Stimulated activated CD8-positive, alpha-beta memory T cell treated with anti-CD3 and anti-CD28 coated beads, Interleukin-7, amount 100 ng/mL, for 1 hour (primary cell): ENCODE measurements at places on chromosomes 16 and 17.

DNA sequence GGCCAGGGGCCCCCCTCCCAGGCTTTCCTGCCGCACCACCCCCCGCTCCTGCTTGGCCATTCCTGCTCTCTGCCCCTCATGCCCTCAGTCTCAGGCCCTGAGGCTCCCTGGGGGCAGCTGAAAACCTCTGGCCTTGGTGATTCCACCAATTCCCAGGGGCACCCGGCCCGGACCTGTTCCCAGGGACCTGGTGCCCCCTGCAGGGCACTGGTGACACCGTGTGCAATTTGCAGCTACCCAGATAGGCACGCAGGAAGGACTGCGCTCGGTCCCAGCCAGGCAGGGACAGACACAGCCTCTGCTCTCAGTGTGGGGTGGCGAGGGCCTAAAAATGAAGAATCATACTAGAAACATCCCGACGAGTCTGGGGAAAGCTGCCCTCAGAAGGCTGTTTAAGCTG is 13.4 kb downstream of the WFDC1 start:
- no peak for DNase-seq

DNA sequence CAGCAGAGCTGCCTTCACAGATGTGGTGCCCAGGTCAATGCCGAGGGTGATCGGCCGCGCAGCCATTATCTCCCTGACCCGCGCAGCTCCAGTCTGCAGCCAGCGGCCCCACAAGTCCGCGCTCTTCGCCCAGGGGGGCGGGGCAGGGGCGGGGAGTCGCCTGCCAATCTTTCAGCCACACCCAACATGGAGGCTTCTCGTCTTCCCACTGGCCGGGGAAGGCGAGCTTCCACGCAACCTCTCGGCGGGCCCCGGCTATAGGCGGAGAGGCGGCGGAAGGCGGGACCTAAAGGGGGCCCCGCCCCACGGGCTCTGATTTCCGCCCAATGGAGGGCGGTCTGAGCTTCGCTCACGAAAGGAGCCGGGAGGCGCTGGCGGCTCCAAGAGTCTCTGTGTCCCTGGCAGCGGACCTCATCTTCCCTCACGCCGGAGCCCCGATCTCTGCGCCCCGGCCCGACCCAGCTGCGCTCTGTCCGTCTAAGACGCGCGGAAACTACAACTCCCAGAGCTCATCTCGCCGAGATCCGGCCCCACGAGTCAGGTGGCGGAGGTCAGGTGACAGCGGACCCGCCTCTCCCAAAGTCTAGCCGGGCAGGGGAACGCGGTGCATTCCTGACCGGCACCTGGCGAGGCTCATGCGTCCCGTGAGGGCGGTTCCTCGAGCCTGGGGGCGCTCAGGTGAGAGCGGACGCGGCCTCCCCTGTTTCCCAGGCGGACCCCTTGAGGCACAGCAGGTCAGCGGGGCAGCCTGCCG is at the start of the genes CTNS and SHPK:
CTNS (plus strand) TSS at position 607 of the 754 bp plus-strand sequence. CDS start 3,447 bp downstream, outside the sequence.
SHPK (minus strand) TSS at position 97 of the 754 bp plus-strand sequence; CDS start at position 66, 31 bp downstream.
- DNase-seq: peak; percentile 85

GRCh38 chr17:68707031-68707430 is 105.9 kb upstream of the FAM20A start:
- DNase-seq: no peak

- no peak for DNase-seq
Observed at GRCh38 chr17:66535611-66536010, 233.2 kb downstream of the PRKCA start.

DNA sequence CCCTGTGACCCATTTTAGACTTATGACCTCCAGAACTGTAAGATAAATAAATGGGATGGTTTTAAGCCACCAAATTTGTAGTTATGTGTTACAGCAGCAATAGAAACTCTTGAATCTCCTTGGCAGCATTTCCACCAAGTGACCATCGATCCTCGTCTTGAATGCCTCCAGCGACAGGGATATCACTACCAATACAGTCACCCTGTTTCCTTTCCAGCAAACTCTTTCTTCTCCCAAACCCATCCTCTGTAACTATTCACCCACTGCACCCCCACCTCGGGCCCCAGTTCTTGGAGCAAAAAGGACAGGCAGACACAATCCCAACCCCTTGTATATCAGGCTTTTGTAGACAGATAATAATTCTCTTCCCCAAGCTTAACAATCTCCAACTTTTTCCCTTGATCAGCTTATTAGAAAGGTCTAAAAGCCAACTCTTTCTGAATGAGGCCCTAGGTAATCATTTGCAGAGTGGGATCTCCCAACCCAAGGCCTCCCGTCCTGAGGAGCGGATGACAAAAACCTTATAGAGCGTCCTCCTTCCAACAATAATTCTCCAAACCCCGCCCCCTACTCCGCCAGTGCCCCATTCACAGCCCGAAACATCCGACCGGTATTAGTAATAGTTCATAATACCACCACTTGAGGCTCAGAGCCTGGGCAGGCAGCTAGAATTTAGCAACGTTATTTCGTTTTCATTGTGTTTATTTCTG is 14.7 kb upstream of the PLLP start:
- DNase-seq: no peak

DNA sequence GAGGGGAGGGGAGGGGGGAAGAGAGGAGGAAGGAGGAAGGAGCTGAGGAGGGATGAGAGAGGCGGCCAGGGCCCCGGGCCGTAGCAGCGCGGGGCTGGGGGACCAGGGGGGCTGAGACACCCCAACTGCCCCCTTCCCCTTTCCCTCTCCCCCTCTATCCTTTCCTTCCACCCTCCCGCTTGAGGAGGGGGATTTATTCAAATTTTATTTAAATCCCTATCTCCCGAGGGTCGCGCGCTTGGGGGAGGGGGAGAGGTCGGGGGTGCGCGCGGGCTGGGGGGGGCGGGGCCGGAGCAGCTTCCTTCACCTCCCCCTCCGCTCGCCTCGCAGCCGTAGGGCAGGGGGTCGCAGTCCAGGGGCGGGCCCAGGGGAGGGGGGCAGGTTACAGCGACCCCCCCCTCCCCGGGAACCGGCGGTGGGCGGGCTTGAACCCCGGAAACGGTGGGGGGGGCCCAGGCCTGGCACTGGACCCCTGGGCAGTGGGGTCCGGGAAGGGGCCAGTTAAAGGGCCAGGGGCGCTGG is at the start of gene FBXL19:
FBXL19 (plus strand) TSS at position 19 of the 522 bp plus-strand sequence. CDS start 2,183 bp downstream, outside the sequence.
- no peak for DNase-seq

- no peak for DNase-seq
Observed at GRCh38 chr16:85510041-85510659, 103.0 kb upstream of the GSE1 start.

DNA sequence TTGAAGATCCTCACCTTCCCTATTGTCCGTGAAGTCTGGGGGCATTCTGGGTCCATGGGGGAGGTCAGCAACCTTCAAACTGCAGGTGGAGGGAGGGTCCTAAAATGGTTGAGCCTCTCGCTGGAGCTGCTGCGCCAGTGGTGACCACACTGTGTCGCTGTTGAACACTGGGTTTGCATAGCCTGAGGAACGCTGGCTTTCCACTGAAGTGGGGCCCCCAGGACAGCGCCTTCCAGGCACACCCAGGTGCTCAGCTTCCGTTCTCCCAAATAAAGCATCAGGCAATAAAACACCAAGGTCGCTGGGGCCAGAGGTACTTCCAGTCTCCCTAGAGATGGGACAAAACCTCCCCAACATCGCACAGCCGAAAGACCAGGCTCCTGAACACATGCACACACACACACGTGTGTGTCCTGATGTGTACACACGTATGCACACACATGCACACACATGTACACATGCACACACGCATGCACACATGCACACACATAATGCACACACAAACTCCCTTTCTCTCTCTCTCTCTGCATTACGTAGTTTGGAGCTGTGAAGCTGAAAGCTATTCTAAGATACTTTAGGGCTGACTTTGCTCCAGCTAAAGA is 120.6 kb downstream of the IRF8 start:
- DNase-seq: no peak

- no peak for DNase-seq
Observed at GRCh38 chr16:87922250-87922871, 14.0 kb downstream of the CA5A start.

DNA sequence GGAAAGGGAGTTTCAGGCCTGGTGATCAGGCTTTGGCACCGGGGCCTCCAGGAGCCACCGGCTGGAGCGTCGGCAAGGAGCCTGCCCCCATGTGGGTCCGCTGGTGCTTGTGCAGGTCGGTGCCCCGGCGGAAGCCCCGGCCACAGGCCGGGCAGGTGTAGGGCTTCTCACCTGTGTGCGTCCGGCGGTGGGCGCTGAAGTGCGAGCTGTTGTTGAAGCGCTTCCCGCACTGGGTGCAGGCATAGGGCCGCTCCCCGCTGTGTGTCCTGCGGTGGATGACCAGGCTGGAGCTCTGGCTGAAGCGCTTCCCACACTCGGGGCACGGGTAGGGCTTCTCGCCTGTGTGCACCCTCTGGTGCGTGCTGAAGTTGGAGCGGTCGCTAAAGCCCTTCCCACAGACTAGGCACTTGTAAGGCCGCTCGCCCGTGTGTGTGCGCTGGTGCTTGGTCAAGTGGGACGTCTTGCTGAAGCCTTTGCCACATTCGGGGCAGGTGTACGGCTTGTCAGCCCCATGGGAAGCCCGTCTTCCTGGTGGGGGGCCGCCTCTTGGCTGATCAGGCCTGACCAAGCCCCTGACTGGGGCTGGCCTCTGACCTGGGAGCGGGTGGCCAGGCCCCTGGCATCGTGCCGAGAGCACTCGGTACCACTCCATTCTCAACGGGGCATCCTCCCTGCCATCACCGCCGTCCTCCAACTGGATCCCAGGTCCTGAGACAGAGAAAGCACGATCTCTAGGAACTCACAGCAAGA is 14.4 kb downstream of the ZNF500 start:
- no peak for DNase-seq

GRCh38 chr16:77404775-77405174 is 30.1 kb downstream of the ADAMTS18 start:
- DNase-seq: no peak

- DNase-seq: no peak
Observed at GRCh38 chr16:2089706-2090480, 42.1 kb downstream of the TSC2 start.

- DNase-seq: no peak
Observed at GRCh38 chr16:78415013-78415412, 315.6 kb downstream of the WWOX start.

DNA sequence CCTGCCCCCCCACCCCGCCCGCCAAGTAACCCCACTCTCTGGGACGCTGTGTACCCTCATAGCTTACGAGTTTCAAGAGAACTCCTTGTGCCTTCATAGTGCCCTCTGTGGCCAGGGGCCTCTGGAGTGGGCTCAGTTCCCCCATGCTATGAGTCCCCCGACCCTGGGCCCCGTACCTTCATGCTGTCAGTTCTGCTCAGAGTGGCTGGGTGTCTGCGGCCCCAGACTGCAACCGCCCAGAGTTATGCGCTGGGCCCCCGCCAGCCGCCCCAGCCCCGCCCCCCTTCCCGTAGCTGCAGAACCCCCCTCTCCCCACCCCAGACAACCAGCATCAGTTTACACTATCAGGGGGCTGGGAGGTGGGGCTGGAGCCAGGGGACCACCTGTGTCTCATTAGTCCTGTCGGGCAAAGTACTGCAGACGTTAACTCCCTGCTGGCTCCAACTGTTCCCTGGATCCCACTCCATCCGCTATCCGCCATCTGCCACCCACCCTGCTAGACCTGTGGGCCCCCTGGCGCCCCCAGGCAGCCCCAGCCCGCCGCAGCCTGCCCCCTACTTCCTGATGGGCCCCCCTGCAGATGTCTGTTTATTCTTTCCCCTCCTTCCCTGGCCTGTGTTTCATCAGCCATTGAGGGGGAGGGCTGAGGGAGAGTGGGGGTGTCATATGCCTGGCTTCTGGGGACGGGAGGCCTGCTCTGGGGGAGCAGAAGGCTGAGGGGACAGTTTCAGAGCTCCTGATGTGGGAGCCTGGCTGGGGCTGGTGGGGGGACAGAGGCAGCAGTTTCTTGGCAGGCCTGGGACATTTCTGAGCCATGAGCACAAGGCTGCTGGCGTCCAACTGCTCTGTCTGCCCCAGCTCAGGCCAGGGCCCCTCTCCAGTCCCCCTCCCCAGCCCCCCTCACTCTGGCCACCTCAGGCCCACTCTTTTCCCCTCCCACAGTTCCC is at the start of gene MFAP4:
MFAP4 (minus strand) TSS at position 217 of the 947 bp plus-strand sequence; CDS start at position 182, 35 bp downstream.
- DNase-seq: no peak

- DNase-seq: no peak
Observed at GRCh38 chr17:7354262-7354843, 603 bp upstream of the TMEM95 start.

DNA sequence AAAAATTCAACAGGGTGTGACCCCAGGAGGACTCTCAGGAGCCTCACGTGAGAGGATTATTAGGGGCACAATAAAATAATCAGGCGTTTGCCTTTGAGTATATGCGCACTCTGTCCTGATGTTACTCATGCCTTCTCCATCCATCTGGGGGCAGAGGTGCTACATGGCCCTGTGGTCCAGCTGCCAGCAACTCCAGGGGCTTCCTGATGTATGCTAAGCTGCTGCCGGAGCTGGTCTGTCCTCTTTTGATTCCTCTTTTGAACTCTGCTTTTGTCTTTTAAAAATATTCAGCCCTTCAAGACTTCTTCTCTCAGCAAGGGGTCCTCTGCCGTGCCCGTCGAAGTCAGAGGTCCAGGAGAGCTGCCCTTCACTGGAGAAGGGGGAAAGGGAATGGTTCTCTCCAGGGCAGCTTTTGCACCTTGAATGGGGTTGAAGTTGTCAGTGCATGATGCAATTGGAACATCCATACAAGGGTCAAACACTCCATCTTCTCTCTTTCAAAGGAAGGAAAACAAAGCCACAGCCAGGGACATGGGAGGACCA is 431.4 kb downstream of the SHISA9 start:
- DNase-seq: no peak

DNA sequence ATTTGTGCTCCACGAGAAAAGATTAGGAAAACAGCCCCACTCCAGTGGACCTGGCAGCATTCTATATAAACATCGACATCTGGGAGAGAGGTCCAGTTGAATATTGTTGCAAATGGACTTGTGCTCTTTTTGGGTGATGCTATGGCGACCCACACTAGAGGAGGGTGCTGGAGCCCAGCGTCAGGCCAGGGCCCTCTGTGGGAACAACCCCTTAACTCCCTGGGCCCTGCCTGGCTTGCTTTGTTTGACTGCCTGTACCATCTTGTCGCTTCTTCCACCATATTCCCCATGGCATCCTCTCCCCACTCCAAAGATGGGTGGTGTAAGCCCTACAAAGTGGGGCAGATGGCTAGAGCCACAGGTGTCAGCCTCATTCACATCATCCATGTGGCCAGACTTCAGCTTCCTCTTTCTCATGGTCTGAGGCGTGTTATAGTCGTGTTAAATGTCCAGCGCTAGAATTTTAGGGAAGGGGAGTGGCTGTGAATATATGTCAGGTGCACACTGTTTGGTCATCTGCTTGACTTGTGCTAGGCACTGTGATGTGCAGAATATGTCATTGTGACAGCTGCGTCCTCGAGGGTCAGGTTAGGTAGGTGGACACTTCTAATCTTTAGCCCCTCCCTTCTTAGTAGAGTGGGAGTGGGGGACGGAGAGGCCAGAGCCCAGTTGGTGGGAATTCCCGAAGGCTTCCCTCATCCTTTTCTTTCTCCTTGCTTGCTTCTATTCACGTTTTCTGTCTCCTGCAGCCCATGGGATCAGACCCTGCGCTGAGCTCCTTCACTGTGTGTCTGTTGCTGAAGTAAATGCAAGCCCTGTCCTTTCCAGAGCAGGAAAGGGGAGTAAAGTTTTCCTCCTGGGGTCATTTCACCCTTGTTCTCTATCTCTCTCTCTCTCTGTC is 49.8 kb downstream of the MPRIP start:
- DNase-seq: no peak
